ENCODE measurements at places on chromosomes 12 and 14.

DNA sequence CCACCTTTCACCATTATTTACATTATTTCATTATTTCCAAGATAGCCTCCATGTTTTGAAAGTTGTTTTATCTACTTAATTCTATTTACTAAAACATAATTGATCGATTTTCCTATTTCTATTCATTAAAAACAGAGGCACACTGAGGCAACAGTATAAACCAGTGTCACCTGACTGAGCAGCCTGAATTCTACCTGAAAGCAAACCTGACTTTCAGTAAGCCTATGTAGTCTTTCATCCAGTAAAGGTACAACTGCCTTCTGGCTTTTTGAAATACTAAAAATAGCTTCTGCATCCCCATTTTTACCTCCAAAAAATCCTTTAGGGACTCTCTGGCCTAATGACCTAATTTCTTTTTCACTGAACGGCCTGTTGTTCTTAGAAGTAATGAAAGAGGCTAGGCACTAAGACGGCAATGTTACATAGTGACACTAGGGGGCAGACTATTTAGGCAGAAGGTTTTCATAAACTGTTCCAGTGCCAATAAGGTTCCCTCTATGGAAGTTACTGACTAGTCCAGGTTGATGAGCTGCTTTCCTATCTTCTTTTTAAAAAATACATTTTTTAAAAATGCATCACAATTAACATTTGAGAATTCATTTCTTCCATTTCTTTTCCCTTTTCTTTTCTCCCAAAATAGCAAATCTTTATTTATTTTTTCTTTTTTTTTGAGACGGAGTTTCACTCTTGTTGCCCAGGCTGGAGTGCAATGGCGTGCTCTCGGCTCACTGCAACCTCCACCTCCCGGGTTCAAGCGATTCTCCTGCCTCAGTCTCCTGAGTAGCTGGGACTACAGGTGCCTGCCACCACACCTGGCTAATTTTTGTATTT, 17.5 kb downstream of the ANAPC5 start:
- DNase-seq = no peak

- DNase-seq = no peak
Observed at GRCh38 chr12:72272091-72272661, at the start of gene TRHDE. TSS of gene TRHDE (plus strand) at chr12:72272370. CDS start at chr12:72272644, 274 bp downstream.

- DNase-seq = no peak
Observed at GRCh38 chr12:17992002-17992656, 97.9 kb downstream of the RERGL start.

DNA sequence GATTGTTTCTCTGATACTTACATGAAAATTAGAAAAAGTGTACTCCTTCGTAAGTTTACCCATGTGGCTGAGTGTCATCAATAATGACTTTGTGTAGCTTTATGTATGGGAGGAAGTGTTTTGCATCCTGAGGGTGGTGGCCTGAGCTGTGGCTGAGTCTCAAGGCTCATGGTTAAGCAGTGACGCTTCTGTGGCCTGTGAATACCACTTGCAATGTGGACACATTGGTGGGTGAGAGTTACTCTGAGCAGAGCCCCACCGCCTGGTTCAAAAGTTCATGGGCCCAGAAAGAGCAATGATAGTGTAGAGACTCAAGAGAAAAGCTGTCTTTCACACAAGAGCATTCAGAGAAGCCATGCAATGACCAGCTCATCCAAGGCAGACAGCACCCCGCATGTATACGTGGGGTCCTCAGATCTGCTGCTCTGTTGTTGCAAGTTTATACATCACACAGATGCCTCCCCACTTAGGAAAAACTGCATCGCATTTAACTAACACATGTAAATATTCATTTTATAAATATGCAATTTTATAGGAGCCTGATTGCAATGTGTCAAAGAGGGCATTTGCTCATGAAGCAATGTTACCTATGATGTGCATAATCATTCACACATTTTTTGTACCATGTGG, 55.1 kb upstream of the FRMD6 start:
- DNase-seq = peak; percentile 23

DNA sequence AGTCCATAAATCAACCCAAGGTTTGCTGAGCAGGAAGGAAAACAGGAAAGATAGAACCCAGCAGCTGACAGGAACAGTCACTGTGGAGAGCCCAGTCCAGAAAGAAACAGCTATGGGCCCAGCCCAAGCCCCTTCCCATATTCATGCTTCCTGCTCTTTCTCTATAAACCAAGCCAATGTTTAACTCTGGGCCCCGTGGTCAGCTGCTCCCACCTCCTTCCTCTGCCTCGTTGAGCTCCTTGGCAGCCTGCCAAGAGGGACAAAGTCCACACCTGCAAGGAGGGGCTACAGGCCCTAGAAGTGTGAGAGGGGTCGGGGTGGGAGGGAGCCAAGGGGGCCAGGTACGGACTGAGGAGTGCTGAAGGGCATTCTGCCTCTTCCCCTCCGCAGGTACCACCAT, 10.0 kb downstream of the SLC6A13 start:
- no peak for DNase-seq

GRCh38 chr14:91103116-91103515, 10.8 kb upstream of the DGLUCY start:
- no peak for DNase-seq

- no peak for DNase-seq
Observed at GRCh38 chr12:124854637-124855184, 9.0 kb downstream of the SCARB1 start.

All from stimulated activated CD8-positive, alpha-beta memory T cell treated with anti-CD3 and anti-CD28 coated beads, Interleukin-4, amount 100 ng/mL, for 1 hour (primary cell).